ENCODE measurements at places on chromosomes 11 and 22.

DNA sequence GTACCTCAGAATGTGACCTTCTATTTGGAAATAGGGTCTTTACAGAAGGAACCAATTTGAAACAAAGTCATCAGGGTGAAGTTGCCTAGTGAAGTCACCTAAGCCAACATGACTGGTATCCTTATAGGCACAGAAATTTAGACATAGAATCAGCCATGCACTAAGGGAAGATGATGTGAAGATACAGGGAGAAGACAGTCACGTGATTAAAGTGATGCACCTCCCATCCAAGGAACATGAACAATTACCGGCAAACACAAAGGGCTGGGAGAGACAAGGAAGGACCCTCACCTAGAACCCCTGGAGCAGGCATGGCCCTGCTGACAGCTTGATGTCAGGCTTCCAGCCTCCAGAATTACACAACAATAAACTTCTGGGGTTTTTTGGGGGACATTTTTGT lies 3.2 kb upstream of the CRYBB2 start:
- DNase-seq, result no peak

- no peak for DNase-seq
These were observed 1228.8 kb upstream of the TENM4 start for GRCh38 chr11:80669620-80670019.

GRCh38 chr22:42661985-42662831 lies 13.0 kb upstream of the CYB5R3 start:
- peak; percentile 68 for DNase-seq

- no peak for DNase-seq
These were observed 448.3 kb upstream of the DDI1 start for GRCh38 chr11:103587901-103588788.

DNA sequence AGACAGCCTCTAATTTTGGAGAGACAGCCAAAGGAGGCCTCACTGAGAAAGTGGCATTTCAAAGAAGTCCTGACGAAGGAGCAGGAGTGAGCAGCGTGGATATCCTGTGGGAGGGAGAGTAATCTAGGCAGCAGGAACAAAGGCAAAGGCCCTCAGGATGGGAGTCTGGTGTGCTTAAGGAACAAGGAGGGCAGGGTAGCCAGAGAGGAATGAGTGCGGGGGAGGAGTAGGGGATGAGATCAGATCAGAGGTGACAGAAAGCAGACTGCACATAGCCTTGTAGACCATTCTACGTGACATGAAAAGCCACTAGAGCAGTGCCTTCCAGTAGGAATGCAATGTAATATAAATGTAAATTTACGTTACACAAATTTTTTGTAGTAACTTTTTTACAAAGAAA lies 5.6 kb downstream of the SLC36A4 start:
- no peak for DNase-seq

- DNase-seq, result peak; percentile 61
These were observed 15.2 kb upstream of the SORL1-AS1 start for GRCh38 chr11:121467965-121468364.

GRCh38 chr11:19818619-19819018 lies 106.0 kb downstream of the NAV2 start:
- no peak for DNase-seq

DNA sequence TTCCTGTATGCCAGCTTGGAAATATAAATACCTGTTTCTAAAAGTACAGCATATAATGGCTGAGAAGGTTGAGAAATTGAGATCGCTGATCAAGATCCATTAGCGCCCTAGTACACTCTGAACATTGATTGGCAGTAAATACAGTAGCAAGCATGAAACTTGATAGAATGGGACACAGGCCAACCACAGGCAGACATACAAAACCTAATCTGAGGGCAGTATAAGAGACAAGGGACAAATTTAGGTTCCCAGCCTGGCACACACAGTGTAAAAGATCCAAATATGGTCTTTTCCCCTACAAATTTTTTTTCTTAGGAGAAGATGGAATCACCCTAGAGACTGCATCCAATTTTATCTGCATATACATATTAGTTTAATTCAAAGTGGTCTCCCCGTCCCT lies 126.5 kb upstream of the ARHGAP42 start:
- no peak for DNase-seq

GRCh38 chr22:45917146-45917545 lies 59.8 kb downstream of the WNT7B start:
- DNase-seq, result no peak

GRCh38 chr22:17613280-17613679 lies 15.3 kb downstream of the ATP6V1E1 start:
- DNase-seq, result no peak

DNA sequence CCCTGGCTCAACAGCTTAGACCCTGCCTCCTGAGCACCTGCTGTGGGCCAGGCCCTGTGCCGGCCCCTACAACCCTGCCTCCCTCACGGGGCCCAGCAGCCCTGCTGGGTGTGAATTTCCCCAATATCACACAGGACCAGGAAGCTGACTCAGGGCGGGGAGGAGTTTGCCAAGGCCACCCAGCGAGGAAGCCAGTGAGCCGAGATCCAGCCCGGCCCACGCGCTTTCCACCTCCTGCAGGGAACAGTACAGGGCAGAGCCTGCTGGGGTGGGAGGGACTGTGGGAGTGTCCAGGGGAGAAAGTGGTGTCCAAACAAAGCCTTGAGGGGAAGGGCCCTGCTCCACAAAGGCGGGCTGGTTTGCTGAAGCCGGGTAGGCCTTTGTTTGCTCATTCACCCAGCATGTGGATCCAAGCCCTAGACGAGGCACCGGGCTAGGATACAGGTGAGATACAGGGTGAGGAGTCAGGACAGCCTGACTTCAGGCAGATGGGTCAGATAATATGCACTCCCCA lies 26.8 kb downstream of the RPL3 start:
- no peak for DNase-seq

GRCh38 chr11:11231763-11232162 lies 121.3 kb downstream of the CSNK2A3 start:
- DNase-seq, result no peak

DNA sequence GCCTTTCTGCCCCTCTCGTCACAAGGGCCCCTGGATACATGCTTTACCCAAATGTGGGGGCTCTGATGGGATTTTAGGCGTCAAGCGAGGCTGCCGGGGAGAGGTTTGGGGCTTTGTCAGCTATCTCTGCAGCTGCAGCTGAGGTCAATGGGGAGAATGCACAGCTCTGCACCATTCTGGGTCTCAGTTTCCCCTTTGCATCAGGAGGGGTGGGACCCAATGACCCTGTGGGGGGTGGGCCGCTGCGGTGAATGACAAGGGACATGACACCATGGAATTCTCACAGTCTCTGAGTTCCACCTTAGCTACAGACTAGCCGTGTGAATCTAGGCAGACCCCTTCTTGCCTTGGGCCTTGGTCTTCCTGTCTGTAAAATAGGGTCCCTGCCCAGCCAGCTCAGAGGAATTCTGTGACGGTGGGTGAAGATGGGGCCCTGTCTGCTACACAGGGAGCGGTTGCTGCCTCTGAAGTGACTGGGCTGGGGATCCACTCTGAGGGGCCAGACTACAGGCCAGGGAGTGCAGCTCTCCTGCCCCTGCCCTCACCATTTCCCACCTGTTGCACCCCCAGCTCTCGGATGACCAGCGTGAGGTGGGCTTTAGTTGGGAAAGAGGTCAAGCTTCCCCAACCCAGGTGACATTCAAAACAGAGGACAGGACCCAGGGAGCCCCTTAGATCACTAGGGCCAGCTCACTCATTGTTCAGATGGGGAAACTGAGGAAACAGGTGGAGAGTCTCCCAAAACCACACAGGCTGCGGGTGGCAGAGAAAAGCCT lies 35.9 kb upstream of the WNT11 start:
- no peak for DNase-seq

GRCh38 chr22:42945027-42945426 lies 69.9 kb downstream of the PACSIN2 start:
- DNase-seq, result no peak

GRCh38 chr11:102886999-102887398 lies 12.2 kb upstream of the MMP12 start:
- no peak for DNase-seq

DNA sequence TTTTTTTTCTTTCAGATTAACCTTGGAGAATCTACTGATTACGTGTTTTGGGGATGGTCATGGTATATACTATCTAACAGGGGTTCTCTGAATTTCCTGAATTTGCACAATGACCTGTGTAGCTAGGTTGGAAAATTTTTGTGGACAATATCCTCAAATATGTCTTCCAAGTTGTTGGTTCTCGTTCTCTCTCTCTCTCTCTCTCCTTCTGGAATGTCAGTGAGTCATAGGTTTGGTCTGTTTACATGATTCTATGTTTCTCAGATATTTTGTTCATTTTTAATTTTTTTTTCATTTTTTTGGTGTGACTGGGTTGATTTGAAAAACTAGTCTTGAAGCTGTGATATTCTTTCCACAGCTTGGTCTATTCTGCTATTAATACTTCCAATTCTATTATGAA lies 604.0 kb upstream of the ANO3 start:
- no peak for DNase-seq

- no peak for DNase-seq
These were observed 1.2 kb downstream of the GUCY1A2 start for GRCh38 chr11:107017104-107017432.

- no peak for DNase-seq
These were observed 7.5 kb upstream of the ANKRD13D start for GRCh38 chr11:67281552-67282150.

- no peak for DNase-seq
These were observed 31.0 kb downstream of the SLC22A6 start for GRCh38 chr11:62953811-62954210.

GRCh38 chr11:83545494-83546260 lies 259.5 kb upstream of the CCDC90B start:
- no peak for DNase-seq

- no peak for DNase-seq
These were observed 16.7 kb downstream of the OR4C3 start for GRCh38 chr11:48341466-48341865.

- no peak for DNase-seq
These were observed 49.1 kb upstream of the LYVE1 start for GRCh38 chr11:10617551-10617950.

GRCh38 chr22:19844377-19845053 lies 10.2 kb downstream of the GNB1L start:
- no peak for DNase-seq

DNA sequence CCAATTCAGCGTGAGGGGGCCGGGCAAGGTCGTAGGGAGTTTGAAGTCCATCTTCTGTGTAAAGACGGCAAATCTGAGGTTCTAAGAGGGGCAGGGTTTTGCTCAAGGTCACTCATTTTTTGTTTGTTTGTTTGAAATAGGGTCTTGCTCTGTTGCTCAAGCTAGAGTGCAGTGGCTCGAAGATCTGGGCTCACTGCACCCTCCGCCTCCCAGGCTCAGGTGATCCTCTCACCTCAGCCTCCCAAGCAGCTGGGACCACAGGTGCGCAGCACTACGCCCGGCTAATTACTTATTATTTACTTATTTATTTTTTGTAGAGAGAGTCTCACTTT lies 355 bp upstream of the AP1B1 start:
- DNase-seq, result no peak

DNA sequence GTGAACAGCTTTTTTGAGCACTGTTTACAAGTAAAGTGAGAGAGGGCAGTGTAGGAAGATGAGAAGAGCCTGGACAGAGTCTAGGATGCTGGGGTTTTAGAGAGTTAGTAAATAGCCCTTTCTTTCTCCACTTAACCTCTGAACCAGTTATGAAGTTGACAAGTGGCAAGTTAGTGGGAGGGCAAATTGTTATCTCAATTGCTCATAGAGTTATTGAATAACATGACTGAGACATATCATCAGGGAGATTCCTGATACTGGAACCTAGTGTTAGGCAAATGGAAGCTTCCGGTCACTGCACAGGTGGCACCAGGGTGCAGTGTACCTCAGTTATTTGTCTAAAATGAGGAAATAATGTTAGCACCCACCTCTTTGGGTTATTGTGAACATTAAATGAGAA lies 57.8 kb upstream of the PTPN5 start:
- no peak for DNase-seq

DNA sequence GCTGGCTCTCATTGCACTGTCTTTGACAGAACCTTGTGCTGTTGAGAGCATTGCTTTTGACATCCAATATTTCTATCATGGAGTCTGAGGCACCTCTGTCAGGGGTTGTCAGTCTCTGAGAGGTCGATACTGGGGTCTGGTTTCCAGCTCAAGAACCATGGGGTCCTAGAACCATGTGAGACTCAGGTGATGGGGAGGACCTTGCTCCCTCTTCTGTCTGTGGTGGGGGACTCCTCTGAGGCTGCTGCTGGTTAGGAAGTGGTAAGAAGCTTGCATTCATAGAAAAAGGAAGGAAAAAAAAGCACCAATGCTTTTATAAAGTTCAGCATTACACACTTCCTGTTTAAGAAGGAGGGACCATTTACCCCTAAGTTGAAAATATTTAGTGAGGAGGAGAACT lies 91.8 kb upstream of the CD44 start:
- peak; percentile 33 for DNase-seq

GRCh38 chr22:26385164-26385563 lies 43.9 kb upstream of the ASPHD2 start:
- DNase-seq, result no peak

DNA sequence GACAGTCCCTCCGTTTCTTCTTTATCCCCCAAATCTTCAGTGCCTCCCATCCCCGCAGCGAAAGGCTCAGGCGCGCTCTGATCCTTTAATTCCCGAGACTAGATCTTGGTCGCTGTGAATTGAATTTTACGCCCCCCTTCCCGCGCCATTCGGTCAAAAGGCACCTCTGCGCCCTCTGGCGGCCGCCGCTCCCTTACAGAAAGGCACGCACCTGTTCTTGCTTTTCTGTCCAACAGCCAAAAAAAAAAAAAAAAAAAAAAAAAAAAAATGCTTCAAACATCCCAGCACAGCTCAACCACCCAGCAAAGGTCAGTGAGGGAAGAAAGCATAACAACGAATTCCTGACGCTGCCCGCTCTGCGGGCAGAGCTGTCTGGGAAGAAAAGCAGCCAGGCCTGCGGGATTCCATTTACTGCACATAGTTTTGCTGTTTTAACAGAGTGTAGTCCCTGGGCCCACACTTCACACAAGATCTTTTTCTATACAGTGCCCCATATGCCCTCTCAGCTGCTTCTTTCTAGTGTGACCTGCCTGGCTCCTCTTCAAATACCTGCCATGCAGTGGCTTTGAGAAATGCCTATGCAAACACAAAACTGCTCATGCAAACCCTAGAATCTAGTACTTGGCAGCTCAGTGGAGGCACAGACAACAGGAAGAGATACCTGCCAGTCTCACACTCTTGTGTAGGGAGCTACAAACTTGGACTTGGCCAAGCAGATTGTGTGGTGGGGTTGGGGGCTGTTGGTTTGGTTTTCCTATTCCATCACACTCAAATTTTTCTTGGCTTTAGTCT lies 1.3 kb upstream of the ESAM start:
- DNase-seq, result peak; percentile 69

DNA sequence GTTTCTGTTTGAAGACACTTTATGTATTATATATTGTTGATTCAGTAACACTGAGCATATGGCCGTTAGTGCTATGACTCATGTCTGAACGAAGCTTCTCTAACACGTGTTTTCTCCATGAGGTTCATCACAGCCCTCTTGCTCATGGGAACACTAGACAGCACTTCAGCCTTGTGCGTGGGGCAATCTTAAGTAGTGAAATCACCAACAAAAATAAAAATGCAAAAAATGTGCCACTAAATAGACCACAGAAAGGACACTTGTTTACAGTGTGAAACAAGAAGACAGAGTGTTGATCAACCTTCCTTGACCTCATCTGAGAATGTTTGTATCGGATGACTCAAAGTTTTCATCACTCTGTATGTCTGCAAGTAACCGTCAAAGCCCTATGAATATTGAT lies 94.5 kb downstream of the FDX1 start:
- DNase-seq, result no peak
